Heart left ventricle (tissue), 16 donors: ENCODE measurements at places on chromosomes 5 and 9. TPM values are rescaled to one million over a fixed set of nuclear protein-coding genes. Genes with fewer than 3 reads are reported as not detected.
A peak's percentile ranks its signal among the peaks of the same experiment; 100 is the strongest.

The GLRA1 gene
- not detected for total RNA-seq

DNA sequence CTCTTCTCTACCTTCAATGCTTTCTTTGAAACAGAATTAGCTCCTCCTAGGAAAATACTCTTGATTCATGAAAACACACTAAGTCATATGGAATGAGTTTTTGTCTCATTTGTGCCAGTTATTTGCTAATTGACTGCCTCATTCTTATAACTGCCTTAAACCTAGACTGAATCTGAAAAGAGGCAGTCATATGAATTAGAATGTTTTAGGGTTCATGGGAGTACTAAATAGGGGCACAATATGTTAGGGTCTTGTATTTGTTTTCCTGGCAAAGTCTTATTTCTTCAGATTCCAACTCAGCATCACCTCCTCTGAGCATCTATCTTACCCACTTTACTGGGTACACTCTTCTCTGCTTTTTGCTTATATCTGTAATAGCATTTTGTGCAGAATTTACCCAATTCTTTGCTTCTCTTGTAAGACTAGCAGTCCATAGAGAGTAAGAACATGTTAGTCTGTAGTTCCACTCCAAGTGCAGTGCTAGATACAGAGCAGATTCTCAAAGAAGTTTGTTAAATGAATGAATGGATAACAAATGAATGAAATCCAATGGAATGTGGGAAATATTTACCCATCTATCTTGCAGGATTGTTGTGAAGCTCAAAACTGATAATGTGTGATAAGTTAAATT lies 43.9 kb upstream of the ALDH1A1 start:
- DNase-seq: no peak

DNA sequence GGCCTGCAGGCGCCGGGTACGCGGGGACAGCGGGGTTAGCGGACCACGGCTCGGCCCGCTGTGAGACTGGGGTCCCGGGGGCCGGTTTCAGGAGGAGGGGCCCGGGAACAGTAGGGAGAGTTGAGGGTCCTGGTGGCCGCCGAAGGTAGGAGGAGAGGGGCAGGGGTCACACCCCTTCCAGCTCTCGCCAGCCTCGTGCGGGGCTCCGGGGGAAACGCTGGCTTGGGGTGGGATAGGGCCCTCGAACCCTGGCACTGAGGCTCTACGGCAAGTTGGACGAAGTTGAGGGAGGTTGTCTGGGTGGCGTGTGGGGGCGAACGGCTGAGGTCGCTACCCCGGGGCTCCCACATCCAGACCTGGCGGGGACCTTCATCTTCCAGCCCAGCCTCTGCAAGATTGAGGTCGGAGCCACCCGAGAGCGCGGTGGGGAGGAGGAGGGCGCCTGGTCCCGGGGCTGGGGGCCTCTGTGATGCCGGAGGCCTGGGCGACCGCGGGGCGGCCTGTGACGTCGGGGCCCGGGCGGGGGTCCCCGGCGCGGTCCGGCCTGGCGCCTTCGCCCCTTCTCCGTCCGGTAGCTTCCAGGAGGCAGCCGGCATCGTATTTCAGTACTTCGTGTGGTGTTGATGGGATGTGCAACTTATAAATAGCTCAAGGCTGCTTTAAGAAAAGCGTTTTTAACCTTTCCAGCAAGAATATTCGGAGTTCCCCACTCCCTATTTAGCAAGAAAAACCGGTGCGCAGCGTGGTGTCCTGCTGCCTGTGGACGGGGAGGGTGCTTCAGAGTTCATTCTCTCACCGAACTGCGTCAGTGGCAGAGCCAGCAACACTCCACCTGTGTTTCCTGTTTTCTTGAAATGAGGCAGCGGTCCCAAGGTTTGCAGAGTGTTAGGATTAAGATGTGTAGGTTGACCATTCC lies 902 bp downstream of the HABP4 start:
- DNase-seq: peak; percentile 29

The KLHL9 gene
- total RNA-seq: 10.9 TPM

DNA sequence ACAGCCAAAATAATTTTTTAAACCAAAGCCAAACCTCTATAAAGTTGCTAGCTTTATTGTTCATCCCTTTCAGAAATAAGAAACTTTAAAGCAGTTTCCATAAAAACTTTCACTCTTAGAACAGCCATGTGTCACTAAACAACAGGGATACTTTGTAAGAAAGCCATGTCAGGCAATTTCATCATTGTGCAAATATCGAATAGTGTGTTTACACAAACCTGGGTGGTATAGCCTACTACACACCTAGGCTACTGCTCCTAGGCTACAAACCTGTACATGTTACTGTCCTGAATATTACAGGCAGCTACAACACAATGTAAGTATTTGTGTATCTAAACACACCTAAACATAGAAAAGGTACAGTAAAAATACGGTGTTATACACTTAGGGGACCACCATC lies 59.9 kb downstream of the TLE1 start:
- no peak for DNase-seq

- DNase-seq: no peak
Observed at GRCh38 chr5:168826246-168826725, 247.1 kb upstream of the PANK3 start.

GRCh38 chr5:15031180-15031579 lies 159.6 kb upstream of the ANKH start:
- no peak for DNase-seq

DNA sequence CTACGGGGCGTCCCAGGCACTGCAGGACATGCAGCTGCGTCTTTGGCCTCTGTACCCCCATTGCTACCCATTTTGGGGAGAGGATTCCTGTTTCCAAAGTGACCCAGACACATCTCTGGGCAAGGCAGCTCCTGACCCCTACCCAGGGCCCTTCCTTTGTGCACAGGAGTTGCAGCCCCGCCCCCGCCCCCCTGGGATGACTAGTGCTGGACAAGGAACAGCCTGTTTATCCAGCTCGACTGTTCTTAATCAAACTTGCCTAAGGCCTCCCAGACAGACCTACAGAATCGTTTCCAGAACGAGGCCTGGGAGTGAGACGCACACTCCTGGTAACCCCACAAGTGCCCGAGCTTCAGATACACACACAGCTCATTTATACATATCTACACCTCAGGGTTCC lies 13.2 kb downstream of the DIPK1B start:
- DNase-seq: no peak

The CENPK gene
- not detected for total RNA-seq

The PSD2 gene
- total RNA-seq: not detected

DNA sequence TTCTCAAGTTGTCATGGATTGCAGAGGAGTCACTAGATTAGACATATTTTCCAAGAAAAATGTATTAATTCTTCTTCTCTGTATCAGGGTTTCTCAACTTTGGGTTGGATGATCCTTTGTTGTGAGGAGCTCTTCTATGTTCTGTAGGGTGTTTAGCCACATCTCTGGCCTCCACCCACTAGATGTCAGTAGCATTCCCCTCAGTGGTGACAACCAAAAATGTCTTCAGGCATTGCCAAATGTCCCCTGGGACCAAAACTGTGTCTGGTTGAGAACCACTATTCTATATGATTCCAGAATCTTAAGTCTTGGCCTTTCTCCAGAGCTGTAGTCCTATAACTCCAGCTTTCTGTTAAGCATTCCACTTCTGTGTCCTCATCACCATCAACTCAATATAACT lies 220.9 kb downstream of the KIAA0825 start:
- DNase-seq: no peak

The ECSCR gene
- total RNA-seq: 15.4 TPM

GRCh38 chr5:83270311-83270710 lies 193.0 kb downstream of the XRCC4 start:
- no peak for DNase-seq

DNA sequence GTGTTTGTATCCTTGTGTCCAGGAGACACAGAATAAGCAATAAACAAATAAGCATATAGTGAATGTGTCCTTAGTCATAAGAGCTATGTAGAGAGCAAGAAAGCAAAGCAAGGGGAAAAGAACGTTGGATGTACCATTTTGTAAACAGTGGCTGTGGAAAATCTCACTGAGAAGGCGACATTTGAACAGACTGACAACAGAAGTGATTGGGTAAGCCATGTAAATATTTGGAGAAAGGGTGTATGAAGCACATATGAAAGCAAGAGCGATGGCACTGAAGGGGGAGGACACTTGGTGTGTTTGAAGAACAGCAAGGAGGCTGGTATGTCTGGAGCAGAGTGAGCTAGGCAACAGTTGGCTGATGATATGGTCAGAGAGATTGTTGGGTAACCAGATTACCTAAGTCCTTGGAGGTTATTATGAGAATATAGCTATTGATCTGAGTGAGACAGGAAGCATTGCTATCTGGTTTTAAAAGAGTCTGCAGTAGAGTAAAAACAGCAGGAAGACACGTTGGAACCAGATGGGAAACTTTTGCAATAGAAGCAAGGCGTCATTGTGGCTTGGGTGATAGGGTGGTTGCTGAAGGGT lies 115.5 kb upstream of the IL7R start:
- no peak for DNase-seq

- no peak for DNase-seq
Observed at GRCh38 chr5:143319437-143320227, 83.9 kb downstream of the NR3C1 start.

The IFNA2 gene
- not detected for total RNA-seq

The DBH gene
- not detected for total RNA-seq

GRCh38 chr5:55290991-55291390 lies 16.5 kb downstream of the DHX29 start:
- no peak for DNase-seq

The ACTBL2 gene
- not detected for total RNA-seq

The PRDM9 gene
- not detected for total RNA-seq

The INSL6 gene
- total RNA-seq: not detected

DNA sequence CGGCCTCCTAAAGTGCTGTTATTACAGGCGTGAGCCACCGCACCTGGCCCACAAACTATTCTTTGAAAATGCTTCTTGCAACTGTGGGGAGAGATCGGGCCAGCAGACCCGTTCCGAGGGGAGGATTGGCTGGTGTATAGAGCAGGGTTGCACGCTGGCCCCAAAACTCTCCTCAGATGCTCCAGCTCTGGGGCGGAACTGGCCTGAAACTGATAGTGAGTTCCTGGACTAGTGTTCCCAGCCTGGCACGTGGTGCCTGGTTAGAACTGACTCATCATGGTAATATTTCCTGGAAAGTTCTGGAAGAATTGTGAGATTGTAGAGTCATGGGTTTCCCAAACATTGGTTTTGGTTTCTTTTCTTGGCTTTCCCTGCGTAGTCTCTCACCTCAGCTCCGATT lies 120.5 kb downstream of the FBXL7 start:
- DNase-seq: no peak

The TEX48 gene
- not detected for total RNA-seq

The PCDHA11 gene
- total RNA-seq: not detected

DNA sequence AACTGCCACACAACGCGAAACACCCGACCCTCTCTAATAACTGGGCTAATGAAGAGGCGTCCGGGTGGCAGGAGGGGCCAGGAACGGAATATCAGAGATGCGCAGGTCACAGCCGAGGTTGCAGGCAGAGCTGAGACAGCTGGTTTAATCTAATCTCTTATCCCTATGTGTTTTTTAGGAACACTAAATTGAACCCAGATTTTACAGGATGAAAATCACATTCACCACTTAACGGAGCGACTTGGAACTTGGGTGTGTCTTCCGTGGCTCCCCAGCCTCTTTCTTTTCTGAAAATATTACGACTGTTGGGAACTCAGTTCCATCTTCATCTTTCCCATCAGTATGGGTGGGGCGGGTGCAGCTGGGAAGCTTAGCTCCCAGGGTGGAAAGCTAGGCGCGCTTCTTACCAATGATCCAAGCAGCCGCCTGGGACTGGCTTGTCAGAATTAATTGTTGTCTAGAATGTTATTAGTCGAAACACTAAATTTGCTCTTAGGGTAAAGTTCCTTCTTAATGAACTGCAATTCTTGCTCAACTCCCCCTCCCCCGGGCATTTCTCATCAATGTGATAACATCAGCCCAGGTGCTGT lies 92.5 kb downstream of the IRX2 start:
- DNase-seq: no peak

The ARAP3 gene
- total RNA-seq: 13.8 TPM

- DNase-seq: no peak
Observed at GRCh38 chr9:130936285-130937117, 2.5 kb downstream of the FIBCD1 start.

GRCh38 chr5:57442080-57442839 lies 40.4 kb downstream of the ACTBL2 start:
- no peak for DNase-seq
